ENCODE measurements at places on chromosomes 2 and 18.

- DNase-seq: no peak
Observed at GRCh38 chr2:44759823-44760222, 181.7 kb upstream of the SIX3 start.

DNA sequence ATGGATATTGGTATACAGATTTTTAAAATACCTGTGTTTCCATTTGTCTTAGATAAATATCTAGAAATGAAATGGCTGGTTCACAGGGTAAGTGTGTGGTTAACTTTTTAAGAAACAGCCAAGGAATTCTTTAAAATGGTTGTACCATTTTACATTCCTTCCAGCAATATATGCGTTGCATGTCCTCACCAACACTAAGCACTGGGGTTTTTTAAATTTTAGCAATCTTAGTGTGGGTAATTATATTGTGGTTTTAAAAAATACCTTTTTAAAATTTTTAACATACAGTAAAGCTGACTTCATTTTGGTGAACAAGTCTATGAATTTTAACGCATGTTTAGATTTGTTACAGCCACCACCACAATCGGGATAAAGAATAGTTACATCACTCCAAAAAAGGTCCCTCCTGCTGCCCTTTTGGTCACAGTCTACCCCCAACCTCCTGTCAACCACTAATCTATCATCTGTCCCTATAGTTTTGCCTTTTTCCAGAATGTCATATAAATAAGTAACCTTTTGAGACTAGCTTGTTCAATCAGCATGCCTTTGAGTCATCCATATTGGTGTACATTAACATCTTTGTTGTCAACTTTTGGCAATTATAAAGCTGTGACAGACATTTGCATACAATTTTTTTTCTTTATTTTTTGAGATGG, 128.1 kb upstream of the MSTN start:
- no peak for DNase-seq

DNA sequence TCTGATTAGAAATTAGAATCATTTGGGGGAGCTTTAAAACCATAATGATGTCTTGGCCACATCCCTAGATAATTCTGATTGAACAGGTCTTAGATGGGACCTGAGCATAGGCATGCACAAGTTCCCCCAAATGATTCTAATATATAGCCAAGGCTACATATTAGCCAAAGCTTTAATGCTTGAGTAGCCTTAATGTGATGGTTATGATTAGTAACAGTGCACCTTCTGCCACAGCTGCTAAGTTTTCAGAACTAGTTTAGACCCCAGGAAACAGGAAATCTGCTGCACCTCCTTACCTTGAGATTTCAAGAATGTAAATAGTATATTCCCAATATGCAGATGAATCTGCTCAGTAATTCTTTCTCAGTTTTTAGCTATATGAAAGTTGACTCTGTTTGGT, 119.8 kb downstream of the PTPN4 start:
- DNase-seq: no peak

- DNase-seq: no peak
Observed at GRCh38 chr2:11023326-11024258, 111.9 kb downstream of the KCNF1 start.

DNA sequence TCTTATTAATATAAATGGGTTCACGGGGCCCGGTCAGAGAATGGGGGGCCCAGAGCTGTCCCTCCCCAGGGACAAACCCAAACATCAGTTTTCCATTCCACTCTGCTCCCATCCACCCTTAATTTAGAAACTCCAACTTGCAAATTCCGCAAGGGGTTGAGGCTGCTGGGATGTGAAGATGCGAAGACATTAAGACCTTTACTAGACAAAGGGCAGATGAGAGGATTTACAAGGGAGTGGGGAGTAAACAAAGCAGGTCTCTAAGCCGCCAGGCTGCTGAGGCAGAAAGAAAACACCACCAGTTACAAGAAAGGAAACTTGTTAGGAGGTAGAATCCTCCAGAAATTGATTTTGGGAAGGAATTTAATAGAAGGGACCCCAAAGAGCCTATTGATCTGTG, 33.1 kb downstream of the MARCO start:
- DNase-seq: peak; percentile 17

DNA sequence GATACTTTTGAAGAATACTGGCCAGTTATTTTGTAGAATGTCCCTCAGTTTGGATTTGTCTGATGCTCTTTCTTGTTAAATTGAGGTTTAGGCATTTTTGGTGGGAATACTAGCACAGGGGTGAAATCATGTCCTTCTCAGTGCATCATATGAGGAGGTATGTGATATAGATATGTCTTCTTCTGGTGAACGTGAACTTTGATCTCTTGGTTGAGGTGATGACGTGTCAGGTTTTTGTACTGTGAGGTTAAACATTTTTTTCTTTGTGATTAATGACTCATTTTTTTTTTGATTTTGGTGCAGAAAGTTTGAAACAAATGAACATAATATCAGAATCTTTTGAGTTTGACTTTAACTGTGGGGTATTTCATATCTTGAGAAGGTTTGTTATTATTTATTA, 11.0 kb downstream of the ZNF407 start:
- DNase-seq: no peak

GRCh38 chr2:192570788-192571187, 376.1 kb upstream of the TMEFF2 start:
- no peak for DNase-seq

- no peak for DNase-seq
Observed at GRCh38 chr2:144151851-144152250, 368.1 kb downstream of the ZEB2 start.

DNA sequence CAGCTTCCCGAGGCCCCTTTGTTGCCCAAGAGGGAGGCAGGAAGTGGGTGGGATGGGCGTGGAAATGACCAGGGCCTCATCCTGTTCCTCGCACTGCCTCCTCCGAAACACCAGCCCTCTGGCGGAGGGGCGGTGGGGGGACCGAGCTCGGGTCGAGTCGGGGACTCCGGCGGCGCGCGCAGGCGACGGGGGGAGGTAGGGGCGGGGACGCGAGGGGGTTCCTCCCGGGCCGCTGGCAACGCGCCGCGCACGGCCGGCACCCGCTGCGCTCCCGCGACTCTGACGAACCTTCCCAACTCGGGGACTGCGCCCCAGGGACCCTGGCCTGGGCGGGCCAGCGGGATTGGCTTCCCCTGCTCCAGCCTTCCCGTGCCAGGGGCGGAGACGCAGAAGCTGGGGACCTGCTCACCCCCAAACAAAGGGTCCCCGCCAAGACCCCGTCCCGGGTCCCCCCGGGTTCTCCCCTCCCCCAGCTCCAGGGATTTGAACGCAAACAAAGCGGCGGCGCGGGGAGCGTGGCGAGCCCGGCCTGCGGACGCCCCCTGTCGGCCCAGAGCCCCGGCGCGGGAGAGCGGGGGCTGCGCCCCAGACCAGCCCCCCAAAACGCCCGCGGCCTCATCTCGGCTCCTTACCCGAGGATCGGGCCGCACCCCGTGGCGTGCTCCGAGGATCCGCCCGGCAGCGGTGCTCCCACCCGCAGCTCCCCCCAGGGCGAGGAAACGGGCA, 1.2 kb downstream of the SEMA4C start:
- peak; percentile 93 for DNase-seq

DNA sequence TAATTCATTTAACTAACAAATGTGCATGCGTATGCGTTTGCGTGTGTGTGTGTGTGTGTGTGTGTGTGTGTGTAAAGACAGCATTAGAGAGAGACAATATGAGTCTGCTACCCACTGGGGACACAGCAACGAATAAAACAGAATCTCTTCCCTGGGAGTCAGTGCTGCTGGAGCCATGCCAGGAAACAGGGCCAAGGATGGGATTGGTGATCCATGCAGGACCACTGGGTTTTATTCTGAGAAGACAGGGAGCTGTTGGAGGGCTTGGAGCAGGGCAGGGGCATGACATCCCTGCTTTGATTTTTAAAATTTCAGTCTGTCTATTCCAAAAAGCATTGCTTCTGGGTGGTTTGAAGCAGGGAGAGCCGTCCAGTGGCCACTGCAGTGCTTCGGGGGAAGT, 62.9 kb downstream of the PDCL3 start:
- DNase-seq: no peak

DNA sequence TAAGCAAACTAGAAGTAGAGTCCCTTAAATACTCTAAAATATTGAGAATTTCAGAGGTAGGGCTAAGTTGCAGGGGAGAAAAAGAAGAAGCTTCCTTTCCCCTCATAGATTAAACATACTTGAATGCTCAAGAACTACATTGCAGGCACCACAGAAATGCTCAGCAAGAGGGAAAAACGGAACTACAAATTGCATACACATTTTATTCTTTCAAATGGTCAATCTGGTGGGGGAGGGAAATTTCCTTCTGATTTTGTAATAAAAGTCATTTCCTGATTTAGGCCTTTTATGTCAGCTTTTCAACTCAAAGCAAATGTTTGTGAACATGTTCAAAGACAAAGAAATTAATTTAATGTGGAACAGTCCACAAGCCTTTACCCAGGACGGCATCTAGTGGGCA, 33.0 kb downstream of the FARSB start:
- DNase-seq: no peak

DNA sequence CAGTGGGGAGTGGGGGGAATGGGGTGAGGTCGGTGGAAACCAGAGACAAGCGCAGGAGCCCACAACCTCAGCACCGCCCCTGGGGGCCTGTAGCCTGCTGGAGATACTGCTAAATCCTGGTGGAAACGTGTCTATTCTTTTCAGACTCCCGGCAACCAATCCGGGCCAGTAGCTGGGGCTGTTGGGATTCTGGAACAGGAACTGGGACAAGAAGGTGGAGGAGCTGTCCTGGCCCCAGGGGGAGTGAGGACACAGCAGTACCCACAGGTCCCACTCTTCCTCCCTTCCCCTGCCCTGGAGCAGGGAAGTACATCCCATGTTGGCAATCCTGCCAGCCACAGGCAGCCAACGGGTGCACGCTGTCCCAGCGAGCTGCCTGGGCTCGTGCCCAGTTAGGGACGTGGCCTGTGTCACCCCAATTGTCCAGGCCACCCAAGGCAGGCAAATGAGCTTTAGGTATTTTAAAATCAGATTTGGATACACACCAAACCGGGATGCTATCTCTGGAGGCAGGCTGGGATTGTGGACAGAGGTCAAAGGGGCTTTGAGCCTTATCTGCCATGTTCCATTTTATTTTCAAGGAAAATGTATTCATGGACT, 51.8 kb downstream of the HS1BP3 start:
- peak; percentile 71 for DNase-seq

Data from suprapubic skin (tissue), 4 donors.